ENCODE measurements at places on chromosomes 1 and 21.
A peak's percentile ranks its signal among the peaks of the same experiment; 100 is the strongest.

- DNase-seq: peak; percentile 38
Measured at GRCh38 chr21:31554511-31555022, 104.9 kb upstream of the SOD1 start.

DNA sequence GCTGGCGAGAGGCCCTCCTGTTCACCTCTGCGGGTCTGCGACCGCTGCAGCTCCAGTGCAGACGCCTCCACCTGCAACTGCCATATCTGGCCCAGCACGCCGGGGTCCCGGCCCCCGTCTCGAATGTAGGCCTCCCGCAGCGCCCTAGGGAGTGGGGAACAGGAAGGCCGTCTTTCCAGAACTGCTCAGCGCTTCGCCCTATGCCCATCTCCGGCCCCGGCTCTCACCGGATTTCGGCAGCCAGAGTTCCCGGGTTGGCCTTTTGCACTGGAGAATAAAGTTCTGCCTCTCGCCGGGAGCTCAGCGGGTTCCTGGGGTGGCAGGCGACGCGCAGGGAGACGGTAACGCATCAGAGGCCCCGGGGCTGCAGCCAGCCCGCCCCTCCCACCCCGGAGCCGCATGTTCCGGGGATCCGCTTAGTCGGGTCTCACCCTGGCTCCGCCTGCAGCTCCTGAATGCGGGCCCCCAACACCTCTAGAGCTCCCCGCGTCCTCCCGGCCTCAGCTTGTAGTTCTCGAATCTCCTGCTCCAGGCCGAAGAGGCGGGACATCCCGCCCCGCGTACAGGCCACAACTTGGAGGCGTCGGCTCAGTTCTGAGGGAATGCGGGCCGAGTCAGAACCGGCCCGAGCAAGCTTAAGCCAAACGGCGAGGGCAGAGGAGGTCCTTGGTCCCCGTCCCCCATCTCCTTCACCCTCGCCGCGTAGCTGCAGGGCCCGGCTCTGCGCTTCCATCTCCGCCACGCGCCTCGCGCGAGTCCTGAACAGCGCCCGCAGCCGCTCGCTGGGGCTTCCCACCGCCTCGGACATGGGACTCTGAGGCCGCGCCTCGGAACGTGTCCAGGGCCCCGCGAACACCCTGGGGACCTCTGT lies 1.1 kb downstream of the CCDC17 start:
- DNase-seq: no peak

- DNase-seq: peak; percentile 12
Measured at GRCh38 chr1:20322081-20322824, 31.6 kb downstream of the VWA5B1 start.

DNA sequence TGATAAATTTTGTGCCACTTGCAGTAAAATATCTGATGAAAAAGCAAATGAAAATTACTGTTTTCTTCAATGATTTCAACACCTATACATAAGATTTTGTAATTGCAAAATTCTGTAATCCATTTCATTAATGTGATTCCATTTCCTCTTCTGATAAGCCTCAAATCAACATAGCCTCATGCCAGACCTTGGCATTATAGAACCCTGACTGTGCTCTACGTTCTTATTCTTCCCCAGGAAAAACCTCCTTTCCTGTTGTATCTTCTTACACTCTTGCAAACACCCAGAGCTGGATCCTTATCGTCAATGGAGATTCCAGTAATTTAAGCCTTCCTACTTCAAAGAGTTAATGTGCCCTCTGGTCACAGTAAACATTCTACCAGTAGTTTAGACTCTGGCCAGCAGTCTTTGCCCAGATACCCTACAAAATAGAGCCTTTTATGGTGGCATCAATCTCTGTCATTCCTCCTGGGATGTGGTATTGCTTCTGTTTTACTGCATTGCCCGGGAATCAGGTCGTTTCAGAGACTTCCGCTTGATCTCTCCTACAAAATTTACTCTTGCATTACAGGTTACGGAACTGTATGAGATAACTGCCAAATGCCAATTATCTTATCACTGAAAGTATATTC lies 48.5 kb upstream of the CHRM3 start:
- DNase-seq: no peak

DNA sequence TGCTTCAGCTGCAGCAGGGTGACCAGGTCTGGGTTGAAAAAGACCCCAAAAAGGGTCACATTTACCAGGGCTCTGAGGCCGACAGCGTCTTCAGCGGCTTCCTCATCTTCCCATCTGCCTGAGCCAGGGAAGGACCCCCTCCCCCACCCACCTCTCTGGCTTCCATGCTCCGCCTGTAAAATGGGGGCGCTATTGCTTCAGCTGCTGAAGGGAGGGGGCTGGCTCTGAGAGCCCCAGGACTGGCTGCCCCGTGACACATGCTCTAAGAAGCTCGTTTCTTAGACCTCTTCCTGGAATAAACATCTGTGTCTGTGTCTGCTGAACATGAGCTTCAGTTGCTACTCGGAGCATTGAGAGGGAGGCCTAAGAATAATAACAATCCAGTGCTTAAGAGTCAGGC lies 2.9 kb downstream of the C1QA start:
- no peak for DNase-seq

GRCh38 chr1:39788758-39789570 lies at the start of gene BMP8B:
BMP8B (minus strand) TSS chr1:39788865; CDS start chr1:39788485, 380 bp downstream.
- peak; percentile 16 for DNase-seq

DNA sequence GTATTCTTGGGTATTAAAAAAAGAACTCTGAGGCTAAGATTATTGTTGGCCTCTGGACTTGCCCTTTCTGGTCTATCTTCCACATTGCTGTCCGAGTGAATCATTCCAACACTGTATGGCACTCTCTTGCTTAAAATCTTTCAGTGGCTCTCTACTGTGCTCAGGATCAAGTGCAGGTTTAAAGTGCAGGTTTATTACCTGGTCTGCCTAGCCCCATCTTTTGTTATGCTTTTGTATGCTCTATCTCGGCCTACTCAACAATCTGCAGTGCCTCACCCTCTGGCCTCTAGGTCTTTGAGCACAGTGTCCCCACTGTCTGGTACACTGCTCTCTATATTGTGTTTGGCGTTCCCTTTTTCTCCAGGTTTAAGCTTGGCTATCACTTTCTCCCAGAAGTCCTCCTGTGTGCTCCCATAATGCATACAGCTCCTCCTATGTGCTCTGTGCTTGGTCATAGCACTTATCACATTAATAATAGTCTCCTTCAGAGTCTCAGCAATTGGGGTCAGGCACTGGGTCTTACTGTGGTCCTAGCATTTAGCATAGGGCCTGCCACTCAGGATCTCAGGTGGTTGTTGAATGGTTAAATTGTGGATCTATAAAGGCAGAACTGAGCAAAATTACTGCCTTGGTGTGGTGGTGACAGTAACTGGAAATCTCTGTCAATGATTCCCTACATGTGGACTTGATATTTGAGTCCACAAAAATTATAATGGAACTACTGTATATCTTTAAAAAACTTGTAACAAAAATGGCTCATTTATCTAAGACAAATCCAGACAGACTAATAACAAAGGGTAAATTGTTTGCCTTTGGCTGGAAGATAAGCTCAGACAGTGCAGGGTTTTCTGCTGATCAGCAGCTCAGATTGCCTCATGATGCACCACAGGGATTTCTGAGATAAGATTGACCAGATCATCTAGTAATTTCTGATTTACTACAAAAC lies 10.6 kb upstream of the LDLRAD1 start:
- no peak for DNase-seq

- DNase-seq: no peak
Measured at GRCh38 chr1:74583397-74583796, 71.0 kb upstream of the LRRC53 start.

DNA sequence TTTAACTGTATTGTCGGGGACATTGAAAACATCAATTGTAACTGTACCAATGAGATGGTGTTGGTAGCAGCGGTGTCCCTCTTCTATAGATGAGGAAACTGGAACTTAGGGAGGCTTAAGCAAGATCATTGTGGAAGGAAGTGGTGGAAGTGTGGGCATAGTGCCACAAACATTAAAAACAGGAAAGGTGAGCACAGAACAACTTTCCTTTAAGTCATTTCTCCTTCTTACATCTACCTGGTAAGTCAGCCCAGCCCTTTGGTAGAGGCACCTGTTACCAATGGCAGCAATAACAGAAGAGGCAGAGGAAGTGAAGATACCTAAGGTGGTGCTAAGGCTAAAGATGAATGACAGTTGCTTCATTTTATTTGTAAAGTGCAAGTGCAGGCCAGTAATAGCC lies 12.0 kb upstream of the CTSS start:
- DNase-seq: no peak

GRCh38 chr1:210475321-210475720 lies 146.6 kb downstream of the HHAT start:
- DNase-seq: no peak

DNA sequence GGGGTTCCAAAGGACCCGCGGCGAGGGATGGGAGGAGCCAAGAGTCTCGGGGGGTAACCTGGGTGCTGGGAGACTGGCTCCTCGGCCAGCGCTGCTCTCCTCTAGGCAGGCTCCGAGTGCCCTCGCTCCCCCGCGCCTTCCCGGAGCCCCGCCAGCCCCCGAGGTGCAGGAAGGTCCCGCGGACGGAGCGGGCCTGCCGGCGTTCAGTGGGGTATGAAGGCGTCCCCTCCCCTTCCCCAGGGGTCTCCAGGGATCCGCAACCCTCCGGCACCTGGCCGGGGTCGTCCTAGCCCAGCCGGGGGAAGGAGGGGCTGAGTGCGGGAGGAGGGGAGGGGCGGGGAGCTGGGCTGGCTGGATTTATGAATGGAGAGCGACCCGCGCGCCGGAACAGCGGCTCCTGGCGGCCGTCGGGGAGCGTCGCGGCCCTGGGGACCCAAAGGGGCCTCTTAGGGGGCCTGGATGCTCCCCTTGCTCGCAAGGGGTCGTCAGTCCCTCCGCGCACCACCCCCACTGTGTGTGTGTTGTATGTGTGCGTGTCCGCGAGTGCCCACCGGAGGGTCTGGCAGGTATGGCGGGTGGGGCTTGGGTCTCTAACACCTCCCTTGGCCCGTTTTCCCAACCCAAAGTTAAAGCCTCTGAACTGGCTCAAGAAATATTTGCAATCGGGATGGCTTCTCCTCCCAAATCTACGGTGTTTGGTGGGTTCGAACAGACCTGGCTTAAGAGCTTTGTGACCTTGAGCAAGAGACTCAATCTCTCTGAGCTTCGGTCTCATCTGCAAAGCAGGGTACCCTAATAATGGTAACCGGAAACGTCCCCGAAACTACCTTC lies 642 bp downstream of the HCRTR1 start:
- peak; percentile 7 for DNase-seq

DNA sequence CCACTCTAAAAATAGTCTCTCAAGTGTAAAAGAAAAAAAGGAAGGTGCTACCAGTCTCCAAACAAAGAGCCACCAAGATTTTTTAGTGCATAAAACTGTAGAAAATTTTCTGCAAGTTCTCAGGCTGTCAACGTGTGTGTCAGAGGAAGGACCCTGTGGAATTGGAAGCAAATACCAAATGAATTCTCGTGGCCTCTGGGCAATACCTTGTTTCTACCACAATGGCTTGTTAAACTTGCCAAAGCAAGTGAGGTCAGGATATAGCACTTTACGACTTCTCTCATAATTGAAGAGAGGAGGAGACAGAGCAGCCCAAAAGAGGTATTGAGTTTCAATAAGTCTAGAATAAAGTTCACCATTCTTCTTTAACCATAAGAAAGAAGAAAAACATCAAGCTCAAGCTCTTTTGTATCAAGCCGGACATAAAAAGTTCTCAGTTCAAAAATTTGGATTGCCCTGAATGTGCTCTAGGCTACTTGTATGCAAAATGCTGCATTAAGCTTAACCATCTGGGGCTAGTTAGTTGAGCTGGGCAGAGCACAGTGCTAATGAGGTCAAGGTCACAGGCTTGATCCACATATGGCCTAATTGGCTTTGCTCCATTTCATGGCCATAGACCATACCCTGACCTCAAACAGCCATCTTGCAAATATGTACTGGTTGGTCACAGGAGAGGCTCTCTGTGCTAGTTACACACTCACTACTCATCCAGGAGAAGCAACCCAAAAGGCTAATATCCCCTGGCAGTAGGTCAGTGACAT lies 60.5 kb downstream of the TBX15 start:
- no peak for DNase-seq

GRCh38 chr1:207754974-207755700 lies 3.3 kb downstream of the CD46 start:
- DNase-seq: no peak

DNA sequence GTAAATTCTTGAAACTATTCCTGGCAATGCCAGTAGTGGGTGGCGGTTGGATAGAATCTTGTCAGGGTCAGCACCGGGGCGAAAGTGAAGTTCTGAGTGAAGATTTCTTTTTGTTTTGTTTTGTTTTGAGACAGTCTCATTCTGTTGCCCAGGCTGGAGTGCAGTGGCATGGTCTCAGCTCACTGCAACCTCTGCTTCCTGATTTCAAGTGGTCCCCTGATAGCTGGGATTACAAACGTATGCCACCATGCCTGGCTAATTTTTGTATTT lies 33.3 kb downstream of the PCNT start:
- DNase-seq: no peak

- no peak for DNase-seq
Measured at GRCh38 chr21:29506947-29507346, 208.2 kb downstream of the BACH1 start.

DNA sequence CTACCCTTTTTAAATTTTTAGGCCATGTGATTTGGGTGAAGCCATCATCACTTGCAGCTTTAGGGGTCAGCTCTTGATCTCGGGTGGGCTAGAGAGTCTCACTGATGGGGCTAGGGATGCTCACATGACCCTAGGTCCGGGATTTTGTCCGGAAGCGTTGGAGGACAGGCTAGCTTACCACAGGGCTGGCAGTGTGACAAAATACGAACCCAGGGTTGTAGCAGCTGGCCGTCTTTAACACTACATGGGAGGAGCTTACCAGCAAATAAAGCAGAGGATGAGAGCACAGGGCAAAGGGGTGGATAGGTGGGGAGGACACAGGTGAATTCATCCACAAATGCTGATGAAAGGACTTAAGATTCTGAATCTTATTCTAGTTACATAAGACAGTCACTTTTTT lies 21.9 kb downstream of the GPR161 start:
- DNase-seq: no peak

DNA sequence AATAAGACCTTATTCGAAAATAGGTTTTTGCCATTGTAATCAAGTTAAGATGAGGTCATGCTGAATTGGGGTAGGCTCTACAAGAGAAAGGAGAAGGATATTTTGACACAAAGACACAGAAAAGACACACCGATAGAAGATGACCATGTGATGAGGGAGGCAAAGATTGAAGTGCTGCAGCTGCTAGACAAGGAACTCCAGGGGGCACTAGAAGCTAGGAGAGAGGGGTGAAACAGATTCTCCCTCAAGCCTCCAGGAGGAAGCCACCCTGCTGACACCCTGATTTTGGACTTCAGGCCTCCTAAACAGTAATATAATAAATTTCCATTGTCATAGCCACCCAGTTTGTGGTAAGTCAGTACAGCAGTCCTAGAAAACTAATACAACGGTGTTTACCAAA lies 506.8 kb upstream of the CAMK1G start:
- no peak for DNase-seq

- DNase-seq: no peak
Measured at GRCh38 chr1:81366173-81366572, 434.6 kb upstream of the ADGRL2 start.

DNA sequence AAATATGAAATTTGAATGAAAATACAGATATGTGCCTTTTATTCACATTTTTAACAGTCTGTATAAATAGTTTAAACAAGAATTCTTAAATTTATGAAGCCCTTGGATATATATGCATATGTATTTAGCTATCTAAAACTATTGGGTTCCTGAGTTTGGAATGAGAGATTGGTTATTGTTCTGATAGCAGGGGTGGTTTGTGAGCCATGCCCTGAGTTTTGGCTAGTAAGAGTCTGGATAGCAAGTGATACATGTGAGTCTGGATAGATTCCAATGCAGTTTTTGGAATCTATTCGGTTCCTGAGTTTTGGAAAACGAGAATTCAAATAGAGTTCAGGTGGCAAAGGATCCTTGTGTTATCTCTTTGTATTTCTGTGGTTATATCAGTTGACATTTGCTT lies 2.8 kb downstream of the MAN1A2 start:
- no peak for DNase-seq

GRCh38 chr21:16211339-16212303 lies 481.8 kb downstream of the USP25 start:
- DNase-seq: no peak
